ENCODE measurements at places on chromosomes 6 and 20. TPM values are rescaled to one million over a fixed set of nuclear protein-coding genes. Genes with fewer than 3 reads are reported as not detected.

CALHM4 gene
- total RNA-seq: 0.19 TPM

BMP6 gene
- total RNA-seq: 22.0 TPM

TMC2 gene
- total RNA-seq: not detected

VGLL2 gene
- not detected for total RNA-seq

GRM1 gene
- under 0.01 TPM for total RNA-seq

UFL1 gene
- 34.3 TPM for total RNA-seq

PPT2 gene
- 10.2 TPM for total RNA-seq

COL21A1 gene
- 0.38 TPM for total RNA-seq

HLA-DQB1 gene
- not detected for total RNA-seq

GLP1R gene
- total RNA-seq: under 0.01 TPM

LST1 gene
- total RNA-seq: not detected

Data from regular cardiac myocyte (primary cell).